ENCODE measurements at places on chromosomes 3 and 15.

GRCh38 chr15:95300958-95301357, 1029.5 kb upstream of the NR2F2 start:
- no peak for DNase-seq

DNA sequence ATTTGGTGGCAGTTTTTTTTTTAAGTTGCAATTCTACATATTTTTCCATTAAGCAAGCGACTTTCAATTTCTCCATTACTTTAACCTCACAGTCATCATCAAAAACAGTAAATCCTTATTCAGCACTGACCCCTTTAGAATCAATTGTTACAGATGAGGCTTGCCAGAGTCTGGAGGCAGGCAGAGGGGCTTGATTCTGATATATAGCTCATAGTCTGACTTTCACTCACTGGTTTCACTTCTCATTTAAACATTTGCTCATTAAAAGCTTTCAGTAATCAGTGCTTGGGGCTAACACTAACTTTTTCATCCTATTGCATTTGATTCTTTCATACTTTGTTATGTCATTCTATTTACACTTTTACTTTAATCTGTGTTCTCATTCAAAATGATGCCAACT, 88.4 kb downstream of the PYDC2 start:
- DNase-seq: no peak

- DNase-seq: no peak
Measured at GRCh38 chr3:6697722-6698121, 163.2 kb upstream of the GRM7 start.

GRCh38 chr3:64502284-64502683, 185.5 kb downstream of the ADAMTS9 start:
- DNase-seq: no peak

DNA sequence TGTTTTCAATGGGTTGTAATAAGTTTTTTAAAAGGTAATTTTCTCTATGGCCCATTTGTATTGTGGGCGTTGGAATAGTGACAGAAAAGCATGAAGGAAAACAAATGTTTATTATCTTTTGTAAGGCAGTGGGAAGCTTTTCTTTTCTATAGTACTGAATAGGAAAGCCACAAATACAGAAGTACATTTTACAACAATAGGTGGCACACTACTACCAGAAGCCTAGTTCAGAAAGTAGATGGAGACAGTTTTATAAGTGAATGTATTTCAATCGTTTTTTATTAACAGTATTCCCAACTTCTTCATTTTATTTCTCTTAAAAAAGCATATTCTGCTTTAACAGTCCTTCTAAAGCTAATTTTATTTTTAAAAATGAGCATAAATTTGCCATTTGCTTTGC, 296.7 kb downstream of the PTPRG start:
- DNase-seq: no peak

GRCh38 chr3:163523375-163523774, 1554.9 kb downstream of the SI start:
- DNase-seq: no peak

DNA sequence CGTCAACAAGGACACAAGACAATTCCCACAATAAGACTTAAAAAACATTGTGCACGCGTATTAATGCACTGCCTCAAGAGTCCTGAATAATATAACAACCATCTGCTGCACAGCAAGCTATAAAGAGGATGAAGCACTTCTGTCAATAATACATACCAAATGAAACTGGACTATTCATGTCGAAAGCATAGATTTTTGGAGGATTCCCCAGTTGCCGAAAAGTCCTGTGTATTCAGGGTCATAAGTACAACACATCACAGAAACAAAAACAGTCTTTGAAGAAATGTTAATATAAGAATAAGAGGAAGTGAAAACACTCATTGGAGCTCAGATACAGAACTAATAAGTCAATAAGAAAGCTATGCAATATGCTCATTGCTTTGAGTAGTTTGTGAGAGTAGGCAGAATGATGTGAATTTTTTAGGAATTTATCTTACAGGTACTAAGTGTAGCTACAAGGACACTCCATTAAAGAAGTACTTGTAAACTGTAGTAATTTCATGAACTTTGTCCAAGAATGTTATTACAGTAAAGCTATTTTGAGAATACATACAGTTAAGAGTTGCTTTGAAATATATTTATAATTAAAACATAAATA, 31.6 kb downstream of the CBLB start:
- no peak for DNase-seq

Measured in cortex of kidney (tissue), 1 donor.